CD8-positive, alpha-beta memory T cell (primary cell): ENCODE measurements at places on chromosomes 1 and 21. TPM values are rescaled to one million over a fixed set of nuclear protein-coding genes. Genes with fewer than 3 reads are reported as not detected.
A peak's percentile ranks its signal among the peaks of the same experiment; 100 is the strongest.

- no peaks in the 10 kb centered on the region for H3K36me3 ChIP-seq
- no peak for DNase-seq
- no peaks in the 10 kb centered on the region for H3K4me1 ChIP-seq
- no peak overlapping the region for H3K27ac ChIP-seq
- no peak overlapping the region for H3K4me3 ChIP-seq
- H3K27me3 ChIP-seq, result no peaks in the 10 kb centered on the region
Measured at GRCh38 chr1:8211883-8212579, 105.9 kb upstream of the SLC45A1 start.

DNA sequence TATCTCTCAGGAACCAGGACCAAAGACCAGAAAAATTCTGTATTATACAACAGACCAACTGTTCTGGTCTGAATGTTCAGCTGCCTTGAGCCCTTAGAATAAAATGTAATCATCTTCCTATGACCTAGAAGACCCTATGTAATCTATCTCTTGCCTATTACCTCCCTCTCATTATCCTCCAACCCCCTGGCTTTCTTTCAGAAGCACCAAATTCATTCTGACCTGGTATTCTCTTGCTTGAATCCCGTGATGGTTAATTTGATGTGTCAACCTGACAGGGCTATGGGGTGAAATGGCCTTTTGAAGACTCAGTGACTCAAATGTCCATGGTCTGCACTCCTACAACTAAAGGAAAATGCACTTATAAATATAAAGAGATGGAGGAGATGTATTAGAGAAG, 21.8 kb upstream of the FBXO28 start:
- H3K4me3 ChIP-seq, result no peak overlapping the region
- H3K27me3 ChIP-seq, result no peaks in the 10 kb centered on the region
- no peaks in the 10 kb centered on the region for H3K36me3 ChIP-seq
- H3K27ac ChIP-seq, result no peak overlapping the region

- H3K27me3 ChIP-seq, result no peaks in the 10 kb centered on the region
- H3K36me3 ChIP-seq, result no peaks in the 10 kb centered on the region
- H3K27ac ChIP-seq, result no peak overlapping the region
- no peak for DNase-seq
- H3K4me1 ChIP-seq, result no peaks in the 10 kb centered on the region
- H3K4me3 ChIP-seq, result no peak overlapping the region
Measured at GRCh38 chr1:9394010-9394409, 101.3 kb downstream of the SPSB1 start.

DNA sequence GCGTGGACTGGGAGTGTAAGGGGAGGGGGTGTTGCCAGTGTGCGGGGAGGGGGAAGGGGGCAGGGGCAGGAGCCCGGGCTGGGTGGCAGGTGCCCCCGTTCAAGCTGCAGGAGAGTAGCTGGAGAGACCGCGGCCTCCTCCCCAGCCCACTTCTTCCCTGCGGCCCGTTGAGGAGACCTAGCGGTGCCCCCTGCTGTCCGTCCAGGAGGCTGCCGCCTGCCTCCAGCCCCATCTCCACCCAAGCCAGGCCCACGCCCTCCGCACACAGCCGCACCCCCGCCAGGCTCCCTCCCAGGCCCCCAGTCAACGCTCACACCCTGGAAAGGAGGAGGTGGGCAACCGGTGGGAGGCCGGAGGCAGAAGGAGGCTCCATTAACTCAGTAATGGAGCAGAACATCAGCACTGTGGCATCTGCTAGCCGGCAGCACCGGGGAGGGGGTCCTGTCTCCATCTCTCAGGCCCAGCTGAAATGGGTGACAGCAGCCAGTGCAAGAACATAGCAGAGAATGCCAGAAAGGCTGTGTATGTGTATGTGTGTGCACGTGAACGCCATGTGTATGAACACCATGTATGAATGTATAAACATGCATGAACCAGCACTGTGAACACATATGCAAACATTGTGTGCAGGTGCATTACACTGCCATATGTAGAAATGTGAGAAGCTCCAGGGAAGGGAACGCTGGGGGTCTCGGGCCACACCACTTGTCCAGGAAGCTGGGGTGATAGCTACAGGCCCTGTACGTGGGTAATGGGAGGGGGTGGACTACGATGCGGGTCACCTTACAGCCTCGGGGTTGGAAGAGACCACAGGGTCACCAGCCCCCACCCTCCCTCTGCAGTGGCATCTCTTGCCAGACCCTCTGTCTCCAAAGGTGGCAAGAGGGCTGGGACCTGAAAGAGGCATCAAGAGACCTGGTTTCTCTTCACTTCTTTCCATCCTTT, 84.6 kb downstream of the SYT2 start:
- H3K4me1 ChIP-seq, result peaks cover 49% of the 10 kb centered on the region
- H3K27me3 ChIP-seq, result peaks cover 5% of the 10 kb centered on the region
- no peak overlapping the region for H3K27ac ChIP-seq
- DNase-seq, result peak; percentile 25

DNA sequence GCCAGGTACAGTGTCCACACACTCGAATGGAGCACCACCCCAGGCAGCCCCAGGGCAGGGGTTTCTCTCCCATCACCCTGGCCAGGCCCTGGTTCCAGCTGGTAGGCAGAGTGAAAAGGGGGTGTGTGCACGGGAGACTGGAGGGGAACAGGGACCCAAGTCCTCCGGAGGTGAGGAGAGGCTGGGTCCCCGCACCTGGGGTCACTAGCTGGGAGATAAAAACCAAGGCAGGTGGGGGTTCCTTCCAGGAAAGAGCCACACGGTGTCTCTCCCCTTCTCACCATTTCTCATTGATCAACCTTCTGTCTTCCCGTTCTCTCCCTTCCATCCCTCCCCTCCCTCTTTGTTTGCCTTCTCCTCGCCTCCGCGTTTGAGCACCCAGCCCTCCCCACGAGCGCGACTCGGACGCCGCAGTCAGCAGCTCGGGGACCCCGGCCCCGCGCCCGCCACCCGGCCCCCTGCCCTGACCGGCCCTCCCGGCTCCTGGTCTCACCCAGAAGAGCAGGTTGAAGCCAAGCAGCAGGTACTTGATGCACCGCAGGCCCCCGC, 358 bp downstream of the TSPAN2 start:
- no peaks in the 10 kb centered on the region for H3K36me3 ChIP-seq
- no peak overlapping the region for H3K27ac ChIP-seq
- peak overlapping the region; percentile 58 for H3K4me3 ChIP-seq
- DNase-seq, result peak; percentile 9
- no peaks in the 10 kb centered on the region for H3K27me3 ChIP-seq

GRCh38 chr1:184065559-184065958, 14.0 kb downstream of the TSEN15 start:
- no peaks in the 10 kb centered on the region for H3K4me1 ChIP-seq
- DNase-seq, result no peak
- no peaks in the 10 kb centered on the region for H3K27me3 ChIP-seq
- H3K36me3 ChIP-seq, result peaks cover 4% of the 10 kb centered on the region
- no peak overlapping the region for H3K27ac ChIP-seq
- H3K4me3 ChIP-seq, result no peak overlapping the region

The OR6N1 gene
- not detected for total RNA-seq
